NCI-H345 (cell line): ENCODE measurements at places on chromosomes 12 and 14.
A peak's percentile ranks its signal among the peaks of the same experiment; 100 is the strongest.

- DNase-seq, result no peak
Measured at GRCh38 chr14:34051966-34052657, 101.2 kb upstream of the EGLN3 start.

DNA sequence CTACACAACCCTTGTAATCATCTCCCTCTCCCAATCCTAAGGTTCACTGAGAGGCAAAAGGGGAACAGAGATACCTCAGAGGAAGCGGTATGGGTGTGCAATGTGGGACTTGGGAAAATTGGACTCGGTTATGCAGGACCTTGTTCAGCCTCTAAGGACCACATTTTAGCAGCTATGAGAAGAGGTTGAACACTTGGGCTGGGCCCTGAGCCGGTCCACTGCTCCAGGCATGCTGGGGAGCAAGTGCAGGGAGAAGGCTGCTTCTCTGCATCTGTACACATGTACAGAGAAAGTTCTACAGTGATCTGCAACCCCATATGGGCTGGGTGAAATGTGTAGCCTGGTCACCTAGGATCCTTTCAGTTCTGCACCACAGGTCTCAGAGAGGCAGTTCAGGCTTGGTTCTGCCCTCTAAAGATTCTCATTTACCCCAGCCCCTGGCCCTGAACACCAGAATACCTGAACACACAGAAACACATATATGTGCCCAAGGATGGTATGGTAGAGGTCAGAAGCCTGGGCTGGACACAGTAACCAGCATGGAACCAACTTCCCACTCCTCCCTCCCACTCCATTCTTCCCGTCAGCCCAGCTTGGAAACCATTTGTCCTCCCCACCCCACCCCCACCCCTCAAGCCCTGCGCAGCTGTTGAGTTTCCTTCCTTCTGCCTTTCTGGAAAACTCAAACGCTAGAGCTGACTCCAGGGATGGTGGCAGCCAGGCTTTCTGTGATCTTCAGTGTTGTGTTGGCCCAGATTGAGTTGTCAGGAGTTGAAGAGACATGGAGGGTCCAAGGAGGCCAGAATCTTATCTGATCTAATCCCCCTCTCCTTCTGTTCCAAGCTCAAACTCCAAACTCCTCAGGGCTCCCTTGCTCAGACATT is 10.4 kb downstream of the HOXC5 start:
- DNase-seq, result no peak

GRCh38 chr12:29427964-29428363 is 47.0 kb upstream of the ERGIC2 start:
- no peak for DNase-seq

DNA sequence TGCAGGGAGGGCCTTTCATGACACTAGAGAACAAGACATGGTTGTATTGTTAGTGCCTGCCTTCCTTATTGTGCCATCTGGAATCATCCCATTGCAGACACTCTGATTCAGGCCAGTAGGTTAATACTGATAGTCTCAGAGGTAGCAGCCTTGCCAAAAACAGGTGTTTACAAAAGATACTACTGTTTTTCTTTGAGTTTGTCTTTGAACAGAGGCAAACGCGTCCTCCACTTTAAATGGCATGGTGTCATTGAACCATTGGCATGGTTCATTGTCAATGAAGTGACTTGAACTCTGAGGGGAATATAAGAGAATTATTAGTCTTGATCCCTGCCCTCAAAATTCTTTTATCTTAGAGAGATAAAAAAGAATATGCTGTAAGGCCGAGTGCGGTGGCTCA is 4.2 kb downstream of the FNTB start:
- DNase-seq, result no peak

DNA sequence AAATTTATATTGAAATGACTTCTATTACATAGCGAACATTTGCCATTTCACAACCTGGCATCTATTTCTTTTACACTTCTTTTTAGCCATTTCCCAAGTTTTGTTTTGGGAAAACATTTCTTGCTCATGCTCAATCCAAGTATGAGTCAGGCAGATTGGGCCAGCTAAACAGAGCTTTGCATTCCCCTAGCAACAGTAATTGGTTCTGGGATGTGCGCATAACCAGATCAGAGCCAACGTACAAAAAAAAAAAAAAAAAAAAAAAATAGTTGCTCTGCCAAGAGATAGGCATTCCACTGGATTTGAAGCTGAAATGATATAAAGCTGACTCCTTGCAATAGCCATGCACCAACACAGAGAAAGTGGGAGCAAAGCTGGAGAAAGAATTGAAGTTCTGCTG is 37.5 kb downstream of the PLCZ1 start:
- DNase-seq, result no peak

- no peak for DNase-seq
Measured at GRCh38 chr14:71554959-71555612, 377.1 kb upstream of the RGS6 start.

GRCh38 chr12:114684098-114684869 is at the start of gene TBX3:
TSS of gene TBX3 (minus strand) at chr12:114684175. CDS start at chr12:114683200, 975 bp downstream.
- peak; percentile 99 for DNase-seq

GRCh38 chr12:11702959-11703358 is 53.5 kb downstream of the ETV6 start:
- DNase-seq, result no peak

DNA sequence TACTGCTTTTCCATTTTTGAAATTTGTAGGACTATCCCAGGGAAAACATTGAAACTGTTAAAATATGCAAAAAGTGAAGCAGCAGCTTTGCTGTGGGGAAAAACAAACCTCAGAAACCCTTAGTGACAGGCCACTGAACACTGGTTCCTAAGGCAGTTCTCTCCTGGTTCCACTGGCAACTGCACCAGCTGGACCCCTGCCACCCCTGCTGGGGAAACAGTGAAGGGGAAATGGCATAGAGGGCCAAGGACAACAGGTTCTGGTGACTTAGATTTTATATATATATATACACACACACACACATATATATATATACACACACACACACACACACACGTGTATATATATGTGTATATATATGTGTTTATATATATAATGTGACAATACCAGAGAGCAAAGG is 16.2 kb upstream of the KRT7 start:
- DNase-seq, result no peak

DNA sequence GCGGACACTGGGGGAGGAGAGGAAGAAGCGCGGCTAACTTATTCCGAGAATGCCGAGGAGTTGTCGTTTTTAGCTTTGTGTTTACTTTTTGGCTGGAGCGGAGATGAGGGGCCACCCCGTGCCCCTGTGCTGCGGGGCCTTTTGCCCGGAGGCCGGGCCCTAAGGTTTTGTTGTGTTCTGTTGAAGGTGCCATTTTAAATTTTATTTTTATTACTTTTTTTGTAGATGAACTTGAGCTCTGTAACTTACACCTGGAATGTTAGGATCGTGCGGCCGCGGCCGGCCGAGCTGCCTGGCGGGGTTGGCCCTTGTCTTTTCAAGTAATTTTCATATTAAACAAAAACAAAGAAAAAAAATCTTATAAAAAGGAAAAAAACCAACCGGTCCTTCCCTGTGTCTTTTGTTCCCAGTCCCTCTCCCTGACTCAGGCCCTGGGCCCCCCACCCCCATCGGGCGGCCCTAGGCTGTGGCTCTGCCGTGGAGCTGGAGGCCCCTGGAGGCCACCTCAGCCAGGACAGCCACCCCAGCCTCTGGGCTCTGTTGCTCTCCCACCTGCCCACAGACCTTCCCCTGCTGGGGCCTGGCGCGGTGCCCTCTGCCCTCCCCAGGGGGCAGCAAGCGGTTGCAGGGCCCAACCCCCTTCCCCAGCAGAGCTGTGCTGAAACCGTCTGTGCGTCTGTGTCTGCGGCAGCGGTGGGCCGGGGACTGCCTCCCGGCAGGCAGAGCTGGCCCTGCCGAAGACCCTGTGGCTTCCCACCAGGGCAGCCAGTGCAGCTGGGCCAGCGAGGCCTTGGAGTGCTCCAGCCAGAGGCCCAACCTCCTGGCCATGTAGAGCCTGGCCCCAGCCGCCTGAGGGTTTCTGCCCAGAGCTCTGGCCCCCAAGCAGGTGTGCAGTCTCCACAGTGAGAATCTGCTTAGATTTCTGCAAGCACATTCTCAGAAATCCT is 4.0 kb upstream of the CRIP2 start:
- DNase-seq, result peak; percentile 87

- DNase-seq, result no peak
Measured at GRCh38 chr14:38964630-38965029, 138.4 kb downstream of the SEC23A start.

DNA sequence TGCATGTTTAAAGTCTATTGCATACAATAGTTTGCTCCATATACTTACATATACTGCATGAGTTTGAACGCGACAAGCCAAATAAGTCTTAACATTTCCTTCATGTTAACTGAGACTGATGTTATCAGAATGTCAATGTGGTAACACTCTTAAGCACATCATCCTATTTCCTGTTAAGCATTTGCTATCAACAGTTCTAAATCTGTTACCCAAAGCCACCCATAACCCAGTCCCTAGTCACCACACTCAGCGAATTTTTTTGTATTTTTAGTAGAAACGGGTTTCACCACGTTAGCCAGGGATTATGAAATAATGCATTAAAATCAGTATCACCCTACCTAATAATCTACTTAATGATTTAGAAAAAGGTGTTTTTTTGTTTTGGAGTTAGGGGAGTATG is 39.4 kb downstream of the HNRNPC start:
- DNase-seq, result no peak

DNA sequence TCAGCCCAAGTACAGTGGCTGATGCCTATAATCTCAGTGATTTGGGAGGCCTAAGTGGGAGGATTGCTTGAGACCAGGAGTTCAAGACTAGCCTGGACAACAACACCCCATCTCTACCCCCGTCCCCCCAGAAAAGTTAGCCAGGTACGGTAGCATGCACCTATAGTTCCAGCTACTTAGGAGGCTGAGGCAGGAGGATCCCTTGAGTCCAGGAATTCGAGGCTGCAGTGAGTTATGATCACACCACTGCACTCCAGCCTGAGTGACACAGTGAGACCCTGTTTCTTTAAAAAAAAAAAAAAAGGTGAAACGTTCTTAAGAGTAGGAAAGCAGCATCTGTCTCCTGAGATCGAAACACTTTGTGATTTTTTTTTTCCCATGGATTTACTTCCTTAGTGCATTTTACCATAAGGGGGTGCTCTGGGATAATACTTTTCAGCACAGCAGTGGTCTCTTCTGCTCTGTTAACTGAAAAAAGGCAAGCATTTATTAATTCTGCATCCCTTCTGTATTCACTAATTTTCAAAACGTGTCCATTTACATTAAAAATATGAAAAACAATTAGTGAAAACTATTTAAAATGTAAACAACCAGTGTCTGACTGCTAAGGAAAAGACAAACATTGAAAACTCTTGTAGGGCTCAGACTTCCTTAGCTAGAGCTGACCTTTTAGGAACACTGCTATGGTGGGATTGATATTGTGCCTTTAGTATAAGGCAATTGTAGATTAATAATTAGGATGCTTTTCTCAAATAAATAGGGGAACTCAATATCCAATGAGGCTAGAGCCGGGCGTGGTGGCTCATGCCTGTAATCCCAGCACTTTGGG is 31.2 kb upstream of the USP44 start:
- peak; percentile 58 for DNase-seq

DNA sequence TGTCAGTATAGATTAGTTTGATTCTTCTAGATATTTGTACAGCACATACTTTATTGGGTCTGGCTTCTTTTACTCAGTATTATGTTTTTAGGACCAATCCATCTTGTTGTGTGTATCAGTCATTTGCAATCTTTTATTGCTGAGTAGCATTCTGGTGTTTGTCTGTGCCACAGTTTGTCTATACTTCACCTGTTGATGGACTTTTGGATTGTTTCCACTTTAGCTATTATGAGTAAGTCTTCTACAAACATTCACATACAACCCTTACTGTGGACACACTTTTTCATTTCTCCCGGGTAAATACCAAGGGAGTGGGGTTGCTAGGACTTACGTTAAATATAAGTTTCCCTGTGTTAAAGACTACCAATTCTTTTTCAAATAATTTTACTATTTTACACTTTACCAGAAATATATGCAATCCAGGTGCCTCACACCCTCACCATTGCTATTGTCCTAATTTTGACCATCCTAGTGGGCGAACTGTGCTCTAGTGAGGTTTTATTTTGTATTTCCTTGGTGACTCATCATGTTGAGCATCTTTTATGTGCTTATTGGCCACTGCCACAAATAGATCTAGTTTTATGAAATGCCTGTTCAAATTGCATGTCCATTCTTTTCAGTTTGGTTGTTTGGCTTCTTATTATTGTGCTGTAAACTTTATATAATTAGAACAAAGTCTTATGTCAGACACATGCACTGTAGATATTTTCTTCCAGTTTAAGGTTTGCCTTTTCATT is 304.7 kb upstream of the TMTC1 start:
- no peak for DNase-seq

- no peak for DNase-seq
Measured at GRCh38 chr12:102067574-102068258, 5.9 kb upstream of the WASHC3 start.

GRCh38 chr14:39447175-39447661 is 15.0 kb upstream of the FBXO33 start:
- no peak for DNase-seq

GRCh38 chr14:28298156-28298555 is 468.4 kb upstream of the FOXG1 start:
- DNase-seq, result no peak

DNA sequence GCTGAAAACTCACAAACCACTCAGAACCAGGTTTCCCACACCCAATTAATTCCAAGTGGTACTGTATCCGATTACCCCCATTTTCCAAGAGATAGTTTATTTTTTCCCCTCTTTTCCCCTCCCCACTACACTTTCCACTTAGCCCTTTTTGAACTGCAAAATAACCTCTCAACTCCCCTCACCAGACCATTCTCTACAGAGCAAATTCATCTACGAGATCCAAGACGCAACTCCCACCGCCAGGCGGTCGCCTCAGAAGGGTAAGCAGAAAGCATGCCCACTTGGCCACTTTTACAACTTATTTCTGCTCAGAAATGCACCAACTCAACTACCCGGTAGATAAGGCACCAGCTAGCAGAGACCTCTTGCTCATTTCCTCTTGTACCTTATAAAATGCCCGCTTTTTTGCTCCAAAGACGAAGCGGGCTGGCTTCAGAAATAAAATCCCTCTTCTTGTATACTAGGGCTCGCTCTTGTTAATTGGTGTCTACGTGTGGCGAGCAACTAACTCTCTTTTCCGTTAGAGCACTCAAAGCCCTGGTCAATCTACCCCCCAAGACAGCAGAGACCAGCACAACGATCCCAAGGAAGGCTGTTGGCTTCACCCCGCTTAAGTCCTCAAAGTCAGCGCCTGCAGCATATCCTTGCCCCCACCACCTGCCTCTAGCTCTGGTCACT is 910 bp upstream of the SRP54 start:
- DNase-seq, result no peak

DNA sequence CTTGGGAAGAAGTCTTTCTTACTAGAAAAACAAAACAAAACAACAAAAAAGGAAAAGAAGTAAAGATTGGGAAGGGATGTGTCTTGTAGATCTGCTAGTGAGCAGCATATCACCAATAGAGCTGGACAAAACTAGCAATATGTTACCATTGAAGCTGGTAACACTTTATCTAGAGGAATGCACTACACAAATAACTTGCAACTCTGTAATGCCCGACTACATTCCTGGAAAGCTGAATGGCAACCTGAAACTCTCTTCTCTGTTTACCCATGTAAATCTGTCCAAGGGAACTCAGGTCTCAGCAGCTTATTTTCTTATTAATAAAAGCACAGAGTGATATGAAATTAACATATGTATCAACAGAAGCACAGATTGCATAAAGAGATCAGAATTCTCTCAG is 624.4 kb downstream of the KCNH5 start:
- no peak for DNase-seq

- DNase-seq, result no peak
Measured at GRCh38 chr12:54680374-54680773, 32.2 kb upstream of the DCD start.

GRCh38 chr12:53626702-53627169 is 554 bp upstream of the ATF7 start:
- no peak for DNase-seq
